Osteocyte (in vitro differentiated cells): ENCODE measurements at places on chromosomes 6 and 20. TPM values are rescaled to one million over a fixed set of nuclear protein-coding genes. Genes with fewer than 3 reads are reported as not detected.

The EDN3 gene
- total RNA-seq: not detected in 2 replicates

The ZC2HC1B gene
- not detected in 2 replicates for total RNA-seq

DNA sequence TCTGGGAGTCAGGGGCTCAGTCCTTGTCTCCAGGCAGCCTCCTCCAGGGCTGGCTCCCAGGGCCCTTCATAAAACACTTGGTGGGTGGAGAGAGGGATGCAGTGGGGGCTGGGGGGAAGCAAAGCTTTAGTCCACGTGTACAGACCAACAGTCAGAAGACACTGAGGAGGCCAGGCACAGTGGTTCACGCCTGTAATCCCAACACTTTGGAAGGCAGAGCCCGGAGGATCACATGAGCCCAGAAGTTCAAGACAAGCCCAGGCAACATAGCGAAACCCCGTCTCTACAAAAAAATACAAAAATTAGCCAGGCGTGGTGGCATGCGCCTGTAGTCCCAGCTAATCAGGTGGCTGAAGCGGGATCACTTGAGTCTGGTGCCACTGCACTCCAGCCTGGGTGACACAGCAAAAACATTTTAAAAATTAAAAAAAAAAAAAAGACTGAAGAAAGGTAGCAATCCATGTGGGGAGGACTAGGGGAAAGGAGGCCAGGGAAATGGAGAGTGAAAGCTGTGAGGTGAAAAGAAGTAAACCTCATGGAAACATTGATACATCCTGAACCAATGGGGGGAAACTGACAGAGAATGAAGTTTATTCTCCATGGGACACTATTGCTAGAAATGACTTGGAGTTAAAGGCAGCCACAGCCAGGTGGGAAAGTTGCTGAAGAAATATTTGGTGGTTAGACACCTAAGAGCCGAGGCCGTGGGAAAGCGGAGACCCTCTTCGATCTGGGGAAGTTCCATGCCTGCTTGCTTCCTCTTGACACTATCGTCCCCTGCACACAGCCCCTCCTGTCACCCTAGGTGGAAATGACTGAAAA is 35.4 kb downstream of the PIM1 start:
- no peaks in the 10 kb centered on the region for H3K36me3 ChIP-seq
- peaks cover 5% of the 10 kb centered on the region for H3K27me3 ChIP-seq
- H3K4me1 ChIP-seq: no peaks in the 10 kb centered on the region
- no peak for DNase-seq

DNA sequence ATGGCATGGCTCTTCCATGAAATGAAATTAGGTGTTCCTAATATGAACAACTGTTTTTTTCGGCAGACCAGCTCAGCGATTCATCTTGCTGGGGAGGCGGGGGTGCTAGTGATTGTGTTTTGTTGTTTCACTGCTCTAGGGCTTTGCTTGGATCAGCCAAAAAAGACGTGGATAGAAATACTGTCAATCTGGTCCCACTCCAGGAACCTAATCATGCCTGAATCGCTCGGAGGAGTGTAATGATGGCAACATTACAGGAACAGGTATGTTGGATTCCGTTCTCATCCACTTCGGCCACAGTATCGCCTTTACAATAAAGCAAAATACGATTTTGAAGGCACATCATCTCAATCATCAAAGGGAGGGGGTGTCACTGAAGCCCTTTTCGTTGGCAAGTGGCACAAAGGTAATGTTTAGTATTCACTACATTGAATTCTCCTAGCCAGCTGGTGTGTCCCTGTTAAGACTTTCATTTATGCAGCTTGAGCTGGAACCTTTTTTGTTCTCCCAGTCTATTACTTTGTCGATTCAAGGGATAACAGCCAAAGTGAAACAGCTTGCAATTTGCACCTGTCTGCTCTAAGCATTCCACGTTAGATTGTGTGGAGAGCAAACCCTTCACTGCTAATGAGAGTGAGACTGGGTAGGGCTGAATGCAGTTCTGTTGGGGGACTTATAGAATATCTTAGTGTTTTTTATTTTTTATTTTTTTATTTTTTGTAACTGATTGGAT is 477.7 kb downstream of the TFAP2A start:
- peaks cover 9% of the 10 kb centered on the region for H3K4me1 ChIP-seq
- H3K27ac ChIP-seq: no peak overlapping the region
- no peak for DNase-seq
- no peak overlapping the region for H3K4me3 ChIP-seq
- no peaks in the 10 kb centered on the region for H3K27me3 ChIP-seq

- DNase-seq: no peak
- H3K27ac ChIP-seq: peak overlapping the region; percentile 50
- H3K4me3 ChIP-seq: no peak overlapping the region
- H3K36me3 ChIP-seq: no peaks in the 10 kb centered on the region
- H3K27me3 ChIP-seq: no peaks in the 10 kb centered on the region
Measured at GRCh38 chr6:158707821-158708195, 58.0 kb downstream of the SYTL3 start.

- H3K36me3 ChIP-seq: peaks cover 30% of the 10 kb centered on the region
- no peaks in the 10 kb centered on the region for H3K4me1 ChIP-seq
- no peaks in the 10 kb centered on the region for H3K27me3 ChIP-seq
- DNase-seq: no peak
- no peak overlapping the region for H3K27ac ChIP-seq
Measured at GRCh38 chr20:34999021-34999451, 43.4 kb downstream of the MYH7B start.

DNA sequence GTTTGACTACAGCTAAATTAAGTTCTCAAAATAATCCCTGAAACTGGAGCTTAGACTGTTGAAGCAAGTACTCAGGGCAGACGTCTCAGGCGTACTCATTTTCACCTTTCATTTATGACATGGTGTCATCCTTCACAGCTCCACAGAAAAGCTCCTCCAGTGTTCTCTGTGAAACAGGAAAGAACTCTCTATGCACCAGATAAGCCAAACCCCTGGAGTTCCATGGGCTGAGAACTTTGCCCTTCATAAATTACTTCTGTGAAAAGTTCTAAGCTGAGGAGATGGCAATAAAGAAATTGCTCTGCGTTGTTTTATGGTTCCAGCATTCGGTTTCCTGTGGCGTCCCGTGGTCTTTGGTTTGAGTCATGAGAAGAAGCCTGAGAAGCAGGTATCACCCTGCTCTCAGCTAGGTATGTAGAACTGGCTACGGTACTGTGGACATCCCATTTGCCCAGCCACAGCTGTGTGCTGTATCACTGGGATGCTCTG is 20.2 kb upstream of the RREB1 start:
- peak; percentile 40 for DNase-seq
- peak overlapping the region; percentile 73 for H3K4me3 ChIP-seq
- no peaks in the 10 kb centered on the region for H3K27me3 ChIP-seq
- H3K4me1 ChIP-seq: peaks cover 22% of the 10 kb centered on the region
- H3K36me3 ChIP-seq: no peaks in the 10 kb centered on the region

GRCh38 chr6:134468633-134469032 is 150.7 kb upstream of the SGK1 start:
- no peak for DNase-seq
- no peak overlapping the region for H3K27ac ChIP-seq
- no peaks in the 10 kb centered on the region for H3K36me3 ChIP-seq

- no peak overlapping the region for H3K27ac ChIP-seq
- peaks cover 4% of the 10 kb centered on the region for H3K4me1 ChIP-seq
- peaks cover 6% of the 10 kb centered on the region for H3K27me3 ChIP-seq
- peak overlapping the region; percentile 43 for H3K4me3 ChIP-seq
- H3K36me3 ChIP-seq: no peaks in the 10 kb centered on the region
- no peak for DNase-seq
Measured at GRCh38 chr6:129936329-129937165, 75.4 kb upstream of the TMEM244 start.

DNA sequence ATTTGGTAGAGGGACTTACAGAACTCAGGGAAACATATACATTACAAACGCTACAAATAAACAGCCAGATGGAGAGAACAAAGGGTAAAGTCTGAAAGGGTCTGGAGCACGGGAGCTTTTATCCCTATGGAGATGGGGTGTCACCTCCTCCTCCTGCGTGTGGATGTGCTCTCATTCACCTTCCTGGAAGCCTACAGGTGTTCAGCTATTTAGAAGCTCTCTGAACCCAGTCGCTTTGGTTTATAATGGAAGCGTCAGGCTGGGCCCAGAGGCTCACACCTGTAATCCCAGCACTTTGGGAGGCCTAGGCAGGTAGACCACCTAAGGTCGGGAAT is 17.7 kb upstream of the ITCH start:
- DNase-seq: no peak
- H3K27me3 ChIP-seq: no peaks in the 10 kb centered on the region
- no peak overlapping the region for H3K27ac ChIP-seq
- H3K4me3 ChIP-seq: no peak overlapping the region
- peaks cover 1% of the 10 kb centered on the region for H3K4me1 ChIP-seq
